ENCODE measurements at places on chromosomes 3 and 15.
A peak's percentile ranks its signal among the peaks of the same experiment; 100 is the strongest.

- DNase-seq: no peak
Measured at GRCh38 chr3:133940536-133940935, 44.9 kb upstream of the RAB6B start.

DNA sequence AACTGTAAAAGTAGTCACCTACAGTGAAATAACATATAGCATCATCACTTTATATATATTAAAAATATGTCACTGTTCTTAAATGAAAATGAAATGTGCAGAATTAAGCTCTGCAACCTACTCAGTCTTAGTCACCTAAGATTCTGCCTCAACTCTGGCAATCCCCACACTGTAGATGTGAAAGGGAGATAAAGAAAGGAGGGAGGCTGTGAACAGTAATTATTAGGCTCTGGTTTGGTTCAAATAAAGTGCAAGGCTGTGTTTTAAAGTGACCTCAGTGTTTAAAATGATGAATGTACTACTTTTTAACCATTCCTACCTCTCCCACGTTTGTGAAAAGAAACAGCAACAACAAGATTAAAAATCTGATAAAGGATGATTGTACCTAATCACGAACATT, 72.2 kb downstream of the ATP8B4 start:
- DNase-seq: no peak

DNA sequence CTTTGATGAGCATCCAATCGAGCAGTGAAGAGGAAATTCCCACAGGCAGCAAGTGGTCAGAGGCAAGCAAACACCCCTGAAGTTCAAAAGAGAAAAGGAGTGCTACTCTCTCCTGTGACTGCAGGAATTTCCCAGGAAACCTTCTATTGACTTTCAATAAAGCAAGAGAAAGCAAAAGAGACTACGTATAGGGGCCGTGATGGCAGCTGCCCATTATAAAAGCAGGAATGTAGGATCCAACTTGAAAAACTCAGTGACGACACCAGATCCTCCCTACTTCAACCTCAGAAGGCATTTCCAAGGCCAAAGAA, 53.1 kb upstream of the IP6K2 start:
- peak; percentile 18 for DNase-seq

DNA sequence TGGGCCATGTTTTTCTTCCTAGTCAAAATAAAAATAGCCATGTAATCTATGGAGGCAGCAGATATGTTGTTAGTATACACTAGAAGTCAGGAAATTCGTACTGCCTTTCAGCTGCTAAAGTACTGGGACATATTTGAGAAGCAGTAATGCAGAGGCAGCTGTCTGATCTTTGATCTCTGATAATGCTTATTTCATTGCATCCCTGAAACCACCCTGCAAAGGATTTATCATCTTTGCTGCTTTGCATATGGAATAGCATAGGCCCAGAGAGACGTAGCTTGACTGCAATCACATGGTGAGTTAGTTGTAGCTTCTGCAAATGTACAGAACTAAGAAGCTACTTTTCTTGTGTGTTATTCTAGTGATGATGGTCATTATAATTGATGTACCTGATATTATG, 52.4 kb downstream of the RBM6 start:
- no peak for DNase-seq

DNA sequence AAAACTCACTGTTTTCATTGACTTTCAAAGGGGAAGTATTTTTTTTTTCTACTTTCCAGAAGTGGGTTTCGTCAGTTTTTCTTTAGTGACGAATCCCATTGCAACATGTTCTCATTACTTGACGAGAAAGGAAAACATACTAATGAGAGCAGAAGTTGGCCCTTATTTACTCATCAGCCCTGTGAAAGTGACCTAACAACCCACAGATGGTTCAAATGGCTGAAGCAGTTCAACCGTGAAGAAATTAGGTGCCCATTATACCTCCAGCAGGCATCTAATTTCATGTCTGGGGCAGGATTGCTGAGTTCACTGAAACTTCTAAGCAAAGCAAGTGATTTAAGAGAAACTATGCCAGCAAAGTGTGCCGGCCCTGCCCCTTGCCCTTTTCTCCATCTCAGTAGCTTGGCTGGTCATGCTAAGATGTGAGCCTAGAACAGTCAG, 9.0 kb downstream of the AQP9 start:
- DNase-seq: no peak

GRCh38 chr3:19226479-19226878, 78.2 kb downstream of the KCNH8 start:
- DNase-seq: no peak

DNA sequence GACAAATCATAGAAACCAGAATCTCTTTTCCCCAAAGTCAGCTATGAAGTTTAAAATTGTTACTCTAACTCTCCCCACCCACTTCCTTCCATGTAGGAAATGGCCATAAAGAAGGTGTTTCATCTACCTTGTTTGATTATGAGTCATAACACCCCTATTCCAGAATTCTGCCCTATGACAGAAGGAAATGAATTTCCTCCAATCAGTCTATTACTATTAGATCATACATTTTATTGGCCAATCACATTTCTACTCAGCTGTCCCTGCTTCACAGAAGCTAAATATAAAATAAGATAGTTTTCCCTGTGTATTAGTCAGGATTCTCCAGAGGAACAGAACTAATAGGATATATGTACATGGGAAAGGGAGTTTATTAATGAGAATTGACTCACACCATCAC, 102.1 kb downstream of the TGFBR2 start:
- no peak for DNase-seq

GRCh38 chr15:51982770-51983103, 11.2 kb upstream of the LEO1 start:
- DNase-seq: no peak

DNA sequence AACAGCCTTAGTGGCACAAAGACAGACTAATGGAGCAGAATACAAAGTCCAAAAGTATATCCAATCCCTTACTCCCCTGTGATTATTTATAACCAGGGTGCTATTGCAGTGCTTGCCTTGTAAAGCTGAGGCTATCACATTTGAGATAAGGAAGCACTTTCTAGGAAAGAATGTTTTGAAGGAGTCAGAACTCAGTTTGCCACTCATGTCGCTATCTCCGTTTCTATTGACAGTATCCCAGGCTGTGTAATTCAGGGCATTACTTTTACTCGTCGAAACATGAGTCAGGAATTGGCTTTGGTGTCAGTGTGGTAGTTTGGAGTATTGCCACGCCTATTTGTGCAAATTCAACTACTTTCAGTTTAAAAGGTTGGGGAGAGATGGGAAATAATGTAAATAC, 78.4 kb downstream of the FBXL2 start:
- no peak for DNase-seq

- DNase-seq: no peak
Measured at GRCh38 chr3:169618894-169619792, 44.4 kb downstream of the MECOM start.

GRCh38 chr15:75042730-75043508, 19.5 kb downstream of the PPCDC start:
- peak; percentile 83 for DNase-seq

DNA sequence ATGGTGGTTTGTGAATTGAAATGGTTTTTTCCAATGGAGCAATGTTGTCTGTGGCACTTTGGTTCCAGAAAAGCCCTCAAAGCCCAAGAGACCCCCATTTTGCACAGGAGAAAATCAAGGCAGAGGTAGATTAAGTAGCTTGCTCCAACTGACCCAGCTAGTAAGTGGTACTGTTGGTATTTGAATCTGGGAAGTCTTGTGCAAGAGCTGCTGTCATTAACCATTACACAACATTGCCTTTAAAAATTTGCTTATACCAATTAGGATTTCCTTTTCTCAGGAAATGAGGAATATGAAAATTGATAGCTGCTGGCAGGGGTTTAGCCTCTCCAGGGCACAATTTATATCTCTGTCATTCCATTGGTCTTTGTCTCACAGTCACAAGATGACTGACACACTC, 102.4 kb upstream of the UBE3A start:
- no peak for DNase-seq

DNA sequence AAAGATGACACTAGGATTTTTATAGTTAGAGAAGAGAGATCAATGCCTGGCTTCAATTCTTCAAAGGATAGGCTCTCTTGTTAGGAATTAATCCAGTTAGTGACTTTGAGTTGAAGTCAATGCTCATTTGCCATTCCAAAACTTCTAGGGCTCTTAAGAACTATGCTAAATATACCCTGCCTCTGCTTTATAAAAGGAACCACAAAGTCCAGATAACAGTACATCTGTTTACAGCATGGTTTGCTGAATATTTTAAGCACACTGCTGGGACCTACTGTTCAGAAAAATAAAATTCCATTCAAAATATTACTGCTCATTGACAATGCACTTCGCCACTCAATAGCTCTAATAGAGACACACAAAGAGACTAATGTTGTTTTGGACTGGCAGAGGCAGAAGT, 786.6 kb upstream of the DPPA4 start:
- no peak for DNase-seq

GRCh38 chr3:69299344-69299743, 86.5 kb downstream of the FRMD4B start:
- no peak for DNase-seq
